Prostate gland (tissue), 2 donors: ENCODE measurements at places on chromosomes 4 and X. TPM values are rescaled to one million over a fixed set of nuclear protein-coding genes. Genes with fewer than 3 reads are reported as not detected.

APELA gene
- total RNA-seq = 13.1 TPM

BANK1 gene
- 3.3 TPM for total RNA-seq

ATP2B3 gene
- not detected for total RNA-seq

PHKA1 gene
- total RNA-seq = 12.4 TPM

LNX1 gene
- 13.1 TPM for total RNA-seq

DMP1 gene
- total RNA-seq = not detected
